Cortex of kidney (tissue), 1 donor: ENCODE measurements at places on chromosomes 4 and X.

DNA sequence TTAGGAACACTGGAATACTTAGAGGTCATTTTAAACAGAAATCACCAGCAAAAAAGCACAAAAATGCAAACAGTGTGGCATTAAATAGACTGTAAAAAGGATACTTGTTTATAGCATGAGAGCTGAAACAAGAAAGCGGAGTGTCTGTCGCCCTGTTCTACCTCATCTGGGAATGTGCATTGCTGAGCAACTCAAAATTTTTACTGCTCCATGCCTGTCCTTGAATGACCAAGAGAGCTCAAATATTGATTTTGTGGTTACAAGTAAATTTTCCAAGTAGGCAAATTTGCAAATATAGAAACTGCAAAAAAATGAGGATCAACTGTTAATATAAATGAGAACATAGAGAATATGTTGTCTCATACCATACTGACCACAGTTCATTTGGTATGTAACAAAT lies 25.5 kb downstream of the AP1AR start:
- DNase-seq, result no peak

GRCh38 chr4:71095141-71095540 lies 101.7 kb downstream of the DCK start:
- DNase-seq, result no peak

DNA sequence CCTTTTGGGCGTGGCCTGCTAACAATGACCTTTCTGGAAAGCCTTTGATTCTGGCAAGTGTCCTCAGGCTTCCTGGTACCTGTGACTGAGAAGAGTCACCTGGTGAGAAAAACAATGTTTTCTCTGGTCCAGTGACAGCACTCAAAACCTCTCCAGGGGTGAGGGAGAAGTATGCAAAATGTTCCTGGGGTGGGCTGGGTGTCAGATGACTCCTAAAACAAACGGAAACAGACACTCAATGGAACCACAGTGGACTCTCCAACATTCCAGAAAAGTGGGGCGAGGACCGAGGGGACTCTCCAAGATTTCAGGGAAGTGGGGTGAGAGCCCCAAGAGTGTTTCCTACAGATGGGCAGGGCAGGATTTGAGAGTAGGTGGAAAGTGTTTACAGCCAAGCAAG lies 69.5 kb downstream of the ANAPC4 start:
- no peak for DNase-seq

- no peak for DNase-seq
Observed at GRCh38 chr4:20049889-20050288, 201.8 kb upstream of the SLIT2 start.

- no peak for DNase-seq
Observed at GRCh38 chr4:26407476-26407875, 82.8 kb downstream of the CCKAR start.

DNA sequence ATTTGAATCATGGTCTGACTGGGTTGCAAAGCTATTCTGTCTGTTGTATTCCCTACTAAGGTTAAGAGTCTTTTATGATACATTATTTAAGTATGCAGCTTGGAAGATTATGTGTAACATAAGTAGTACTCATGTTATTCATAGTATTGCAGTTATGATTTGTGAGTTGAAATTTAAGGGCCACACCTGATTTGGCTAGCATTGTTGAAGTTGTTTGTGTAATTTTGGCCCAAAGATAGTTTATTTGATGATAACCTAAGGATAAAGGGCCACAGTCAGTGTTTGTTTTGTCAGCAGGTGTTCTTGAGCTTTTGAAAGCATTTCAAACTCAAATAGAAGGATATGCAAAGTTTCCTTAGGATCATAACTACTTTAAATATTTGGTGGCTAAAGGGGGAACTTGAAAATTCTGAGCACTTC lies 38.9 kb downstream of the NUDT9 start:
- no peak for DNase-seq

DNA sequence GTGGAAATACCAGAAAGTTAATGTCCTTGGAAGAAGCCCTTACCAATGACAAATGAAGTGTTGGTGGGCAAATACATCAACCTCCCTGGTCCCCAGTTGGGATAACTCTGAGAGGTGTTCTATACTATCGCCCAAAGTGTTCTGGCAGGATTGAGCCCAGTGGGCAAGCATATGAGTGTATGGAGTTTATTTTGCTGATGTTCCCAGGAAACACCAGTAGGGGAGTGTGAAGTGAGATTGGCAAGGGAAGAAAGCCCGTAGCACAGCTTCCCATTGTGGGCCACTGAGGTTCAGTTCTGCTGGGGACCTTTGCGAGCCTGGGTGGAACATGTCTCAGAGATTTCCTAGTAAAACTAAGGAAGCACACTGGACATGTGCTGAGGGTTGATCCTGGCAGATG lies 65.1 kb downstream of the ARHGAP6 start:
- no peak for DNase-seq

GRCh38 chrX:76172325-76172893 lies 453 bp upstream of the PBDC1 start:
- no peak for DNase-seq

- DNase-seq, result no peak
Observed at GRCh38 chr4:83125738-83126141, 11.2 kb upstream of the PLAC8 start.

DNA sequence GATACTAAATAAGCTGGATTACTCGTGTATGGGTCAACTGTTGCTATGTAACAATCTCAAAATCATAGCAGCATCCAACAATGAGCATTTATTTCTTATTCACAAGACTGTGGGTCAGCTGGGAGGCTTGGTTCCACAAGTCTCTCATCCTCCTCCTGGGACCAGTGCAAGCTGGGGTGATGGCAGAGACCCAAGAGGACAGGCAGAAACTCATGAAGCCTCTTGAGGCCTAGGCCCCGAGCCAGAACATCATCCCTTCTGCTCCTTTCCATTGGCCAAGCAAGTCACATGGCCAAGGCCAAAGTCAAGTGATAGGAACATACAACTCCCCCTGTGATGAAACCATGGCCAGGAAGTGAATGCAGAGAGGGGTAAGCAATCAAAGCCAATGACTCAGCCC lies 422.1 kb downstream of the BCOR start:
- DNase-seq, result no peak

- DNase-seq, result no peak
Observed at GRCh38 chrX:39653691-39654090, 444.1 kb downstream of the BCOR start.

DNA sequence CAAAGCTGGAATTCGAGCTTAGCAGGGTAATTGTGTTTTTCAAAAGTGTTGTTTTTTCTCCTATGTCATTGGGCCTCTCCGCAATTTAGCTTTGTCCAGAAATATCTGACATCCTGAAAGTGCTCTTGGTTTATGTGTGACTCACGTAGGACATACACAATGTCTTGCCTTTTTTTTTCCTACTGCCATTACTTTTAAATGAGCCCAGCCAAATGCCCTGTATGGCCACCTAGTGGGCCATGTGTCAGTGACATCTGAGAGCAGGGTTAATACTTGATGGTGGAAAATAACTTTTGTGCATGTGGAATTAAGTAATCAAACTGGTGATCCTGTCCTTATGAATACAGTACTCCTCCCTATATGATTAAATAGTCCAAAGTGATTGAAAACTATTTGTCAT lies 1411.1 kb upstream of the TENM3 start:
- no peak for DNase-seq

GRCh38 chr4:122156819-122157218 lies 4.7 kb downstream of the BLTP1 start:
- DNase-seq, result no peak

GRCh38 chr4:152257601-152258066 lies 278.3 kb downstream of the FBXW7 start:
- no peak for DNase-seq

DNA sequence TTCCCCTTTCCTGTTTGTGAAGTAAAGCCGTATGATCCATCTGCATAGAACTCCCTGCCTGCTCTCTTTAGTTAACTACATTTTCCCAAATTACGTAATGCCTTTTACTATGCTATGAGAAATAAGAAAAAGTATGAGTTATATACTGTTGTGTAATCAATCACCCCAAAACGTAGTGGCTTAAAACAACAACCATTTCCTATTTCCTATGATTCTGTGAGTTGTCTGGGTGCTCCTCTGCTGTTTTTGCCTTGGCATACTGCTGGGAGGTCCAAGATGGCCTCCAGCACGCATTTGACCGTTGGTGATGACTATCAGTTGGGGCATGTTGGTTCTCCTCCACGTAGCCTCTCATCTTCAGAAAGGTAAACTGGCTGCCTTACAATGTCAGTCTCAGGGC lies 39.8 kb downstream of the BBS12 start:
- no peak for DNase-seq

DNA sequence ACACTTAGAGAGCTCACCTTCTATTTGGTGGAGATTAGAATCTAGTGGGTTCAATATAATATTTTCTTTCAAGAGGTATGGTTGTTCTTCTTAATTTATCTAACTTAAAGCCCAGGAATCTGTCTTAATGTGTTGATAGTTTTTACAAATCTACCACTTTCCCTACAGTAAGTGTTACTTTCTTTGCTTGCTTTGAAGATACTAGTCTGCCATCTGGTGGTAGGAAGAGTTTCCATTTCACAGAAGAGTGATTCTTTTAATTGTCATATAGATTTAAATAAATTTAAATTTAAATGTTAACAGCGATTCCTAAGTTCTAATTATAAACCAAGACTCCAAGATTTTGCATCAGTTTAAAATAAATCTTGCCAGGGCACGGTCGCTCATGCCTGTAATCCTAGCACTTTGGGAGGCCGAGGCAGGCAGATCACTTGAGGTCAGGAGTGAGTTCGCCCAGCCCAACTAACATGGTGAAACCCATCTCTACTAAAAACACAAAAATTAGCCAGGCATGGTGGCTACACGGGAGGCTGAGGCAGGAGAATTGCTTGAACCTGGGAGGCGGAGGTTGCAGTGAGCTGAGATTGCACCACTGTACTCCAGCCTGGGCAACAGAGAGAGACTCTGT lies 43.5 kb downstream of the NUDT9 start:
- no peak for DNase-seq

DNA sequence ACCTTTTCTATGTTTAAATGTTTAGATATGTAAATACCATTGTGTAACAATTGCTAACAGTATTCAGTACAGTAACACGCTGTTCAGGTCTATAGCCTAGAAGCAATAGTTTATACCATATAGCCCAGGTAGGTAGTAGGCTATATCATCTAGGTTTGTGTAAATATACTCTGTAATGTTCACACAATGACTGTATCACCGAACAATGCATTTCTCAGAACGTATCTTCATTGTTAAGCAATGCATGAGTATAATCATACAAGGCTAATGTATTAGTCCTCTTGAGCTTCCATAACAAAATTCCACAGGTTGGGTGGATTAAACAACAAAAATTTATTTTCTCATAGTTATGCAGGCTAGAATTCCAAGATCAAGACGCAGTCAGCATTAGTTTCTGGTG lies 22.7 kb downstream of the ARMCX4 start:
- no peak for DNase-seq

GRCh38 chrX:140526171-140526570 lies 21.3 kb upstream of the SOX3 start:
- no peak for DNase-seq

- no peak for DNase-seq
Observed at GRCh38 chrX:24229976-24230375, 80.4 kb downstream of the ZFX start.

- DNase-seq, result no peak
Observed at GRCh38 chrX:148947399-148947975, 447.1 kb downstream of the AFF2 start.

DNA sequence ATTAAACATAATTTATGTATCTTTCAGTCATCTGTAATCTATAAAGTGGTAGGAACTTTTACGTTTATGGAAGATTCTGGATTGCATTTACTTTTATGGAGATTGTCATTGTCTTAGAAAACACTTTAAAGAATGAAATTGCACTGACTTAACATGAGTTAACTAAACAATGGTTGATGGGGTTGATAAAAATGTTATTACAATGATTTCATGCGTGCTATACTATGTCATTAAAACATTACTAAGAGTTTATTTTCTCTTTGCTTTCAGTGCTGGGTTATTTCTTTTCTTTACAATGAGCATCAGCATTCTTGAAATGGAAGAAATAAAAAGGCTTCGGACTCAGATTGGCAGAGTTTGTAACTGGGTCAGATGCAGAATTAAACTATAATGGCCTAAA lies 67.1 kb upstream of the PDLIM3 start:
- DNase-seq, result no peak

GRCh38 chrX:107565931-107566603 lies 62.2 kb upstream of the PRPS1 start:
- no peak for DNase-seq

DNA sequence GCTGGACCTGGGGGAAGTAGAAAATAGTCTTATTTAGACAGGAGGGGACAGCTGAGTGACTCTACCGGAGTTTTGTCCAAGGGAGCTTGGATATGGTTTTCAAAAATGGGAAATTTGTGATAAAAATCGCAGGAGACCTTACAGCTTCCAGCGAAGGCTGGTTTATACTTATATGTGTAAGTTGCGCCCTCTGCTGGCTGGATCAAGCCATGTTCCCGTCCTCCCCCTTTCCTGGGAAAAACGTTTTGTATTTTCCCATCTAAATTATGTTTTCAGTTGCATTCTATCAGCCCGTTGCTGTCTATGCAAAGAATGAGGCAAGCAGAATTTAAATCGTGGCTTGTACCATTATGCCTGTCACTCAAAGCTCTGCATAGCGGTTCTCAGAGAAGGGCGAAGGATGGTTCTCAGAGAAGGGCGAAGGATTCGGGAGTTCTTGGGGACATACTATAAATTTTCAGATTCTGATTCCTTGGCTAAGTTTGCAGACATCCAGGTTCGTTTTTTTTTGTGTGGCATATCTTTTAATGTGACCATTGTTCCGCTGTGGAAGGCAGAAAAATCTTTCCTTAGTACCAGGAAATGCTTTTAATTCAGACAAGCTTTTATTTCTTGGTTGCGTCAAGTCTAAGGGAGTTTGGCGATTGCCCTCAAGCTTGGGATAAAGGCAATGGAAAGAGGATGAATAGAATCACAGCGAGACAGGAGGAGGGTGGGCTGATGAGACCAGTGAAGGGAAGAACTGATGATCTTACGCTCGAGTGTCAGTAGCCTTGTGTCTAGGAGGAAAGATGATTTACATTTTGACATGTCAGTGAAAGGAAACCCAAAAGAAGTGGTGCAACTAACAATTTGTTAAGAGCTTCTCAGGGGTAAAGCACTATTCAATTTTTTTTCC lies 128.5 kb upstream of the ARX start:
- DNase-seq, result no peak
